ENCODE measurements at places on chromosomes 1 and 21.
A peak's percentile ranks its signal among the peaks of the same experiment; 100 is the strongest.

DNA sequence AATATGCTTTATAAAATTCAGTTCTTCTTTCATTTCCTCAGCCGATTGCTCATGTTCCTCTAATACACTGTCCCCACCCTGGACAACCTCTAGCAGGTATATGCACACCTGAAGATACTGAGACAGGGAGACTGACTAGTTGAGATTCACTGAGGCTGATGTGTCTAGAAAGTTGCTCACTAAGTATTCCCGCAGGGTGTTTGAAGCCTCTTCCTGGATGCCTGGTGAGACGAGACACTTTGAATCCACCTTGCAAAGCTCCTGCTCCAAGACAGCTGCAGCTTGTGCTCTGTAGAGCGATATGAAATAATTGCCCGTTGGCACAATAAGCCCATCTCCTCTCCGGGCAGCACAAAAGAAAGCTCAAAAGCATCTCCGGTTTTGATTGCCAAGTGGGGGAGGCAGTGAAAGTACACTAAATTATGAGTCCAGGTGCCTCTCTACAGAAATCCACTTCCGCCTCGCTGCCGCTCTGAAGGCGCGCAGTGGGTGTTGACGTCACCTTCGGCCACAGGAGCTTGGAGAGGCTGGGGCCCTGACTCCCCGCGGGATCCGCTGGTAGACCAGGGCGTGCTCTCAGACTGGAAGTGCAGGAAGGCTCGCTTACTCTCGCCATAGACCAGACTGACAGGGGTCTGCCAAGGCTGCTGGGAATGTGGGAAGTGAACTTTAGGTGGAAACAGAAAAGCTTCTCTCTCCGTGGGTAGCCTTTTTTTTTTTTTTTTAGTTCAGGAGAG is 46.3 kb downstream of the GPA33 start:
- DNase-seq: peak; percentile 84

- peak; percentile 91 for DNase-seq
These were observed at the start of gene IGSF8 for GRCh38 chr1:160097911-160098851. TSS of gene IGSF8 (minus strand) at chr1:160098619. CDS start at chr1:160098472, 147 bp downstream.

DNA sequence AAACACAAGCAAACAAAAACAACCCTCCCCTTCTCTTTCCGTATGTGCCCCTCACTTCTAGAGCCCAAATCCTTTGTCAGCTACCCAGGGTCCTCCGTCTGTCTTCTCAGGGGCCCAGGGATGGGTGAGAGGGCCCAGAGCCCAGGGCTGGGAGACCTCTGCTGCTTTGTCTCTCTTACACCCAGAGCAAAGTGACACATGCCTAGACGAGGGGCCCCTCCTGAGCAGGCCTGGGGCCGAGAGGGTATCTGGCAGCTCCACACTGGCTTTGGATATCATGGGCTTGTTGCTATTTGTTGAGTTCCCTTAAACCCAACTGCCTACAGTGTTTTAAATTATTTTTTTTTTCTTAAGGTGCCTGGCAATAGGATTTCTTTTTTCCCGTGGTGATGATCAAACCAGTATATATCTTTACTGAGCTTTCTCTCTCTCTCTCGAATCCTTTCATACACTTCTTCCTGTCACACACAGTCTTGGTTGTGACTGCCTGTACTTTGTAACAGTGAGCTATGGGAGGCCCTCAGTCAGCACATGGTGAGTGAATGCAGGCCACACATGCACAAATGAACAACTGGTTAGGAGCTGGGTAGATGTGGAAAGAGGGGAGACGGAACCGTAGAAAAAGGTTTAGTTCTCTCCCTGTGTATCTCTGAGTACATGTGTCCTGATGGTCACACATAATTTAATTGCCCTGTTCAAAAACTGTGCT is 14.5 kb downstream of the RASSF5 start:
- DNase-seq: no peak

GRCh38 chr1:238323490-238323889 is 432.8 kb upstream of the ZP4 start:
- no peak for DNase-seq

- DNase-seq: no peak
These were observed 50.5 kb downstream of the PEX14 start for GRCh38 chr1:10525208-10525607.

GRCh38 chr1:55214212-55214933 is 791 bp downstream of the USP24 start:
- DNase-seq: peak; percentile 25

DNA sequence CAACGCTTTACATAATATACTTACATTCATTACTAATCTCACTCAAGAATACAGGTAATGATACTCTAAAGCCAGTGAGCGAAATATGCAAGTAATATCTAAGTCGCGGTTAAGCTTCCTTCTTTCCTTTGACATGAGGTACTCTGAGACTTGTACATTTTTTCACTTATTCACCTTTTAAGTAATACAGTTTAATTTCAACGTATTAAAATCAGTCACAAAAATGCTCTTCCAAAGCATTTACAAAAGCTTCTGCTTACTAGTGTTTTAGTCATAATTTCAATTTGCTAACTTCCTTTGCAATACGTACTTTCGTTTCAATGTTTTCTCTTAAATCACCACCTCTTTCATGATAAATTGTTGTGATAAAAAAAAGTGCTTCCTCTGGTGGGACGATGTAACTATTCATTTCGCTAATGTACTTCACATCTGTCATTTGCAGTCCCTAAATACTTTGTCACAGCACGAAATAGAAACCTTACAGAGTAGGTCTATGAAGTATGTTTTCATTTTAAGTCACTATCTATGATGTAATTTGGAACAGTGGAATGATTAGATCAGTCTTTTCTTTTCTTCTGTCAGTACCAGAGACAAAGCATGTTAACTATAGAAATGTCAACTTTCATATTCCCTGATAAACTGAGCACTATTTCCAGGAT is 34.0 kb upstream of the ADGRL4 start:
- DNase-seq: no peak

DNA sequence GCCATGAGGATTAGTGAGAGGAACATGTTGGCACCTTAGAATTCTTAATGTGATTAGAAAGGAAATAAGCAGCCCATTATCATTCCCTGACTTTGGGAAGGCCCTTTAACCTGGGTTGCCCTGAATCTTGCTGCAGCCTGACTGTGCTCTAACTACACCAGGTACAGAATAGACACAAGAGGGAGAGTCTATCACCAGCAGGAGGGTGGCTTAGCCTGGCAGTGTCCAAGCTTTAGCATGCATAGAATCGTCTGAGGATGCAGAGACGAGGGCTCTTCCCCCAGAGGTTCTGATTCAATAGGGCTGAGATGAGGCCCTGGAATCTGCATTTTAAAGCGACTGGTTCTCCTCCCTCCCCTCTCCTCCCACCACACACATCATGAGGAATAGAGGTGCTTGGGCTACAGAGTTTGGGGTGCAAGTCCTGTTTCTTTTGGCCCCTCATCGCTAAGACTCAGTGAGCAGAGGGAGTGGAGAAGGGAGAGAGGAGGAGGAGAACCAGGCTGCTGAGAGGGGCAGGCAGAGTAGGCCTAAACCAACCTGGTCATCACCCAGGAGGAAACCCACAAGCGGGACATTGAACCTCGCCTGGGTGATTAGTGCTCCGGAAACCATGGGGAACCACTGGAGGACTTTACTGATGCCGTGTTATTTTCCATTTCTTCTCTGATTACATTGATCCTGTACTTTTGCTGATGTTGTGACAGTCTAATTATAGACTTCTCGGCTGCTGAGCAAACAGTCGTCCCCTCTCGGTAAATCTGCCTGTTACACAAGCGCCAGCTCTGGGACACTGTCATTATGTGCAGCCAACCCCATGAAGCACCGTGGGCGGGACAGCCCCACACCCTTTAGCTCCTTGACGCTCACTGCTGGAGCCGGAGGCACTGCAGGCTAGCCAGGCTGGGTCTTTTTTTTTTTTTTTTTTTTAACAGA is 6.3 kb upstream of the TENT5C start:
- DNase-seq: no peak

- DNase-seq: no peak
These were observed 251.9 kb downstream of the PTPRU start for GRCh38 chr1:29488086-29488793.

- DNase-seq: no peak
These were observed 143.9 kb downstream of the RUNX1 start for GRCh38 chr21:34905218-34905537.

- DNase-seq: no peak
These were observed 9.9 kb upstream of the F3 start for GRCh38 chr1:94551449-94551848.

- no peak for DNase-seq
These were observed 368.8 kb upstream of the ADGRL4 start for GRCh38 chr1:79375352-79375751.

DNA sequence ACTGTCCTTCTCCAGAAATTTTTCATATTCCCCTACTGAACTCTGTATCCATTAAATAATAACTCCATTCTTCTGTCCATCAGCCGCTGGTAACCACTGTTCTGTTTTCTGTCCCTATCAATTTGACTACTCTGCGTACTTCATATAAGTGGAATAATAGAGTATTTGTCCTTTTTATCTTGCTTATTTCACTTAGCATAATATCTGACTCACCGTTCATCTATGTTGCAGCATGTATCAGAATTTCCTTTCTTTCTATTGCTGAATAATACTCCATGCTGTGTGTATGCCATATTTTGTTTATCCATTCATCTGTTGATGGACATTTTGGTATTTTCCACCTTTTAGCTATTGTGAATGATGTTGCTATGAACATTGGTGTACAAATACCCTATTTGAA is 71.9 kb downstream of the CEP350 start:
- no peak for DNase-seq

DNA sequence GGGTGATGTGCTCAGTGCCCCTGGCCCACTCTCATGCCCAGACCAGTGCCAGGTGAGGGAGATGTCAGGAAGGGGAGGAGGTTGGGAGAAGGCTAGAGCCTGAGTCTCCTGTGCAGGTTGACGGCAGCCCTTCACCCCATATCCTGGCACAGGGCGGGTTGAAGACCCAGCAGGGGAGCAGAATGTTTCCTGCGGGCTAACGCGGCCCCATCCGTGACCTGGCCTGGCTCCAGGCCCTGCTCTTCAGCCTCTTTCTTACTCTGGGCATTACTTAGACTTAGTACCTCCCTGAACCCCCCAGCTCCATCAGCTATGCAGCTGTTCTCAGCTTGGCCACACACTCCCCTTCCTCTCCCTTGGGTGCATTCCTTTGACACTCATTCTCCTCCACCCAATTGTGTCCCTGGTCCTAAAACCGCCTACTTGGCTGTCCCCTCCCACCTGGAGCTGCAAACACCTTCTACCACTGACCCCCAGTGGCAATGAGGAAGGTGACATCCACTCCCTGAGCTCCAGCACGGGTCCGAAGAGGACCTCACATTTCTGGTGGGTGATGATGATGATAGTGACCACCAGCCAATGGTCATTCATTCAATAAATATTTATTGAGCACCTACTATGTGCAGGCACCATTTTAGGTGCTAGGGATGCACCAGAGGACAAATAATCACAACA is 179.0 kb downstream of the PTPRU start:
- DNase-seq: no peak

GRCh38 chr1:52567943-52568342 is 15.1 kb upstream of the TUT4 start:
- no peak for DNase-seq

DNA sequence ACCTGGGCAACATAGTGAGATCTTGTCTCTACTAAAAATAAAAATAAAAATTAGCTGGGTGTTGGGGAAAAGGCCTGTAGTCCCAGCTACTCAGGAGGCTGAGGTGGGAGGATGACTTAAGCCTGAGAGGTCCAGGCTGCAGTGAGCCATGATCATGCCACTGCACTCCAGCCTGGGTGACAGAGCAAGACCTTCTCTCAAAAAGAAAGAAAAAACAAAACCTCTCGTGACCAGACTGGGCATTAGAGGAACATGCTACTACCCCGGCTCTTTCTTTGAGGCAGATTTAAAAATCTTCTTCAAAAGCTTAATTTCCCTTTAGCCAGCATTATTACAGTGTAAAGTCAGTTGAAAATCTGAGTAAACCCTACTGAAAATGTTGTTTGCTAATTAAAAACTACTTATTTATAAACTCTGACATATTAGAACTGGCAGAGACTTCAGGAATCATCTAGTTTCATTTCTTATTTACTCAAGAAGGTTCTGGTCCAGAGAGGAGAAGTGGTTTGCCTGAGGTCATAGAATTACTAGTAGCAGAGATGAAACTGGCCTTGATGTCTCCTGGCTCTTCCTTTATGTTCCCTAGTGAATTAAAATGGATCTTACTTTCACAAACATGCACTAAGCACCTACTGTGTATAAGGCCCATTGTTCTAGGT is 11.6 kb upstream of the ELAVL4 start:
- no peak for DNase-seq
